ENCODE measurements at places on chromosomes 13 and 19.
A peak's percentile ranks its signal among the peaks of the same experiment; 100 is the strongest.

- DNase-seq, result no peak
Observed at GRCh38 chr13:48163061-48163460, 68.2 kb upstream of the MED4 start.

- DNase-seq, result peak; percentile 38
Observed at GRCh38 chr13:44191504-44192171, 182.0 kb upstream of the SERP2 start.

DNA sequence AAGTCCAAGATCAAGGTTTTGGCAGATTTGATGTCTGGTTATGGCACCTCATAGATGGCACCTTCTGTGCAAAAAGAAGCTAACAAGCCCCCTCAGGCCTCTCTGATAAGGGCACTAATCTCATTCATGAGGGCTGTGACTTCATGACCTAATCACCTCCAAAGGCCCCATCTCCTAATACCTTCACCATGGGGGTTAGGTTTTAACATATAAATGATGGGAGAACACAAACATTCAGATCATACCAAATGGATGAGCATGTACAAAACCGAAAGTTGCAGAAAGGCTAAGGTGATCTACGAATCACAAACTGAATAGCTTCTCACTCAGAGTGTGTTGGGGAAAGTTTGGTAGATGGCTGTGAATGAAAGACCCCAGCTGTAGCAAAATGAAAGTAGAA, 217.4 kb downstream of the TBC1D4 start:
- DNase-seq, result no peak

DNA sequence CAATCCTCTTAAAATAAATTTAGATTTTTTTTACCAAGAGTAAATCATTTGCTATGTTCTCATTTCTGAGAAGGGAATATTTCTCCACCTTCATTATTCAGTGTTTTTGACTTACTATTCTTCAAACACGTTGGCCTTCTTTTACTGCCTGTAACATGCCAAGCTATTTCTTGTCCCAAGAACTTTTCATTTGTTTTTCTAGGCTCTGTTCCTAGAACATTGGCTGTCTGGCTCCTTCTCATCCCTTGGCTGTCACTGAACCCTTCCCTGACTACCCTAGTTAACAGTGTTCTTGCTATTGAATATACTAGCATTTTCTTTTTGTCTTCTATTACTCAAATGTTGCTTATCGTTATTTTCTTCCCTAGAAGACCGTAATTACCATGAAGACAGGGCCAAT, 248.1 kb downstream of the ITGBL1 start:
- no peak for DNase-seq

GRCh38 chr13:30499338-30499737, 33.6 kb upstream of the HMGB1 start:
- DNase-seq, result no peak

GRCh38 chr19:28066161-28066560, 1146.8 kb downstream of the UQCRFS1 start:
- DNase-seq, result no peak

DNA sequence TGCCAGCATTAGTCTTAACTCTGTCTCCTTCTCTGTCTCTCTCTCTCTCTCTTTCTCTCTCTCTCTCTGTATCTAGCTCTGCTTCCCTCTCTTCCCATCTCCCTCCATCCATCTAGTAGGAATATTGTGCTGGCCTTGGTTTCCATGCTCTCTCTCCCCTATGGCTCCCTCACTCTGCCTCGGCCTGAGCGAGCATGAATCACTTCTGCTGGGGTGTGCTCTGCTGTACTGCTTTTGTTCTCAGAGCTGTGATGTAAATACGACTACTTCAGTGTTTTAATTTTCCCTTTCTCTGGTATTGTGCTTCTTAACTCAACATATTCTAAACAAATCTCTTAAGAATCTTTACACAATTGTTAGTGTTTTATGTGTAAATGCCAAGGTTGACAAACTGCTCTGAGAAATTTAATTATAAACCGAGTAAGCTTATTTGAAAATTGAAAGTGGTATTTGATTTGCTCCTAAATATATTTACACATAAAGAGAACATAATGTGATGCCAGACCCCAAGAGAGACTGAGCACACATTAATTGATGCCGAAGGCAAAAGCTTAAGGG, 211.5 kb upstream of the KL start:
- no peak for DNase-seq

DNA sequence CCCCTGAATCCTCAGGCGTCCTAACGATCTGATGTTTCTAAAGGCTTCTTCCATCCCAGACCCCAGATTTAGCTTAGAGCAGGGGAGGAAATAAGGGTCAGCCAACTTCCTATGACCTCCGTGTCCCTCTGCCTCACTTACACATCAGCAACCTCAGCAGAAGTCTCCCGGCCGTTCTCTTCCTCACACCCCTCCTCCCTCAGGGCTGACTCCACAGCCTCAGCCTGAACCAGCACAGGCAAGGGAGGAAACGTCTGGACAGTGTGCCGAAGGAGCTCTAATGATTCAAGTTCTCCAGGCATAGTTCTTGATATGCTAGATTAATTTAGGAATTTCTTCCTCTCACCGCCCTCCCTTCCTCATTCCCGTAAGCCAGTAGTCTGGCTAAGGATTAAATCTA, 121.4 kb downstream of the NUFIP1 start:
- no peak for DNase-seq

DNA sequence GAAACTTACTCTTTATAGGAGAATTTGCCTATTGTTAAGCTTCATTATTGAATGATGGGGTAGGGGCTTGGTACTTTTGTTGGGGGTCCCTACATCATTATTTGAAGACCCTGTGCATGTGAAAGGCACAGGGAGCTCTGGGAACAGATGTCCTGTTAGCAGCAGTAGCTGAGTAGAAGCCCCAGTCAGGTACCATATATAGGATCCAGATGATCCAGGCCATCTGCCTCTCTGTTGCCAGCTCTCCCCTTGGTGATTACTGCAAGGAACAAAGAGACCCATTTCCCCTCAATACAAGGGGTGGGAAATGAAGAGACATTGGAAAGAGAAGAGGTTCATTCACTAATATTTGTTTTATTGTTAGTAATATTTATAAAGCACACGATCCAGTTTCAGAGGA, 4.4 kb upstream of the MTMR6 start:
- DNase-seq, result no peak

- no peak for DNase-seq
Observed at GRCh38 chr13:50069261-50069660, 54.0 kb downstream of the KCNRG start.

GRCh38 chr19:5417495-5418436, 37.5 kb upstream of the ZNRF4 start:
- DNase-seq, result no peak

- DNase-seq, result peak; percentile 33
Observed at GRCh38 chr19:290372-291005, 714 bp downstream of the PLPP2 start.

- no peak for DNase-seq
Observed at GRCh38 chr19:55649268-55650125, 1.5 kb downstream of the CCDC106 start.

- DNase-seq, result peak; percentile 16
Observed at GRCh38 chr19:52188822-52189734, 774 bp upstream of the PPP2R1A start.

DNA sequence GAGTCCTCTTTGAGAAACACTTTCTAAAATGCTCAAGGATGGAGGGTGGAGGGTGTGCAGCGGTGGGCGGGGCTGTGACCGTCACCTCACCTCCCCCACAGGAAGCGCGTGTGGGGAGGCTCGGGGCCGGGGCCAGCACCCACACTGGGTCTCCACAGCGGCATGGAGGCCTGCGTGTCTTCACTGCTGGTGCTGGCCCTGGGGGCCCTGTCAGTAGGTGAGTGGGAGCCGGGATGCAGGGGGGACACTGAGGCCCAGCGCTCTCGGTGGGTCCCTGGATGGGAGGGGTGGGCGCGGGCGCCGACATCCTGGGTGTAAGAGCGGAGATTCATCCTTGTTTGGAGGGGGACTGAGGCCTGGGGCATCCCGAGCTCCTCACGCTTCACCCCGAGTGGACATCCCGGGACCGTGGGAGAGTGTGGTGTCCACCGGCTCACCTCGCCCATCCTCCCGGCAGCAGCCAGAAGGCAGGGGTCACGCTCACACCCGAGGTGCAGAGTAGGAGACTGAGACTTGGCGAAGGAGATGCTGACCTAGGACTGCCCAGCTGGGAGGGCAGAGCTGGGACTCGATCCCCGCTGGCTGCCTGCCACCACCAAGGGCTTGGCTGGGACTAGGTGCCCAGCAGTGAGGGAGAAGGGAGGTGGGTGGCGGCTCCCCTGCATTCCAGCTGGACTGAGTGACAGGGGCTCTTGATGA, at the start of gene GZMM:
Gene GZMM (plus strand): TSS at position 144 of the 699 bp plus-strand sequence. CDS start 19 bp downstream, at position 163.
- peak; percentile 78 for DNase-seq

- DNase-seq, result peak; percentile 76
Observed at GRCh38 chr19:36973021-36973843, 57.1 kb downstream of the ZNF568 start.

GRCh38 chr13:18998389-18998788, 183.2 kb downstream of the TUBA3C start:
- DNase-seq, result no peak

GRCh38 chr19:53707278-53707677, 75.5 kb downstream of the DPRX start:
- no peak for DNase-seq

DNA sequence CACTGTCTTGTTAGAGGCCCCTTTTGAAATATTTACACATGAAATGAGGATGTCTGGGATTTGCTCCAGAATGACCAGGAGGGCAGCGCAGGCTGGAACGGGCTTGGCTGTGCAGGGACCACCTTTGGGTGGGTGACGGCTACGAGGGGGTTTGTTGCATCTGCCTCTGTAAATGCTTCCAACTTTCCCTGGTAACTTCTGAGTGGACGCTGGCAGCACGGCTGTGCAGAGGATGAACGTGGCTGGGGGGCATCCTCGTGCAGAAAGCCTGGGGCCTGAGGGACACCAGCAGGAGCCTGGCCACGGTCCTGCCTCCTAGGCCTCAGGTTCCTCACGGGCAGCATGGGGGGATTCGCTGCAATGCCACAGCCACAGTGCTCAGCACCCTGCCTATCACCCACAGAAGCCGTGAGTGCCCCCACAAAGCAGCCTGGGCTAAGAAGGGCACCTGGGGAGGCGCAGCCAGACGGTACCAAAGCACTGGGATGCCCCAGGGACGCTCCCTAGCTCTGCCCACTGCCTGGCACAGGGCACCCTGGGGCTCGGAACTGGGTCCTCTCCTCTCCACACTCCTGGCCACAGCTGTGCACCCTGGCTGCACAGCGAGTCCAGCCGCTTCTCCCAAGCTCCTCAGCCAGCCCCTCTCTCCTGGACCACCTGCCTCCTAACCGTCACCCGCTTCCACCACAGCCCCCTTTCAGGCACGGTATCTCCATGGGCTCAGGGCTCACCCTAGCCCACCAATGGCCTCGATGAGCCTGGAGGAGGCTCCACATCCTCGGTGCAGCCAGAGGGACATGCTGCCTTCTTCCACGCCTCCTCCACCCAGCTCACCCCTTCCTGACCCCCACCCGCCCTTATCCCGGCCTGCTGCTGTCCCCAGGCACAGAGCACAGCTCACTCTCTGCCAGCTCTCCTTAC, 44.5 kb downstream of the MLLT1 start:
- DNase-seq, result no peak

GRCh38 chr19:38515896-38516295, 82.4 kb downstream of the RYR1 start:
- DNase-seq, result no peak

DNA sequence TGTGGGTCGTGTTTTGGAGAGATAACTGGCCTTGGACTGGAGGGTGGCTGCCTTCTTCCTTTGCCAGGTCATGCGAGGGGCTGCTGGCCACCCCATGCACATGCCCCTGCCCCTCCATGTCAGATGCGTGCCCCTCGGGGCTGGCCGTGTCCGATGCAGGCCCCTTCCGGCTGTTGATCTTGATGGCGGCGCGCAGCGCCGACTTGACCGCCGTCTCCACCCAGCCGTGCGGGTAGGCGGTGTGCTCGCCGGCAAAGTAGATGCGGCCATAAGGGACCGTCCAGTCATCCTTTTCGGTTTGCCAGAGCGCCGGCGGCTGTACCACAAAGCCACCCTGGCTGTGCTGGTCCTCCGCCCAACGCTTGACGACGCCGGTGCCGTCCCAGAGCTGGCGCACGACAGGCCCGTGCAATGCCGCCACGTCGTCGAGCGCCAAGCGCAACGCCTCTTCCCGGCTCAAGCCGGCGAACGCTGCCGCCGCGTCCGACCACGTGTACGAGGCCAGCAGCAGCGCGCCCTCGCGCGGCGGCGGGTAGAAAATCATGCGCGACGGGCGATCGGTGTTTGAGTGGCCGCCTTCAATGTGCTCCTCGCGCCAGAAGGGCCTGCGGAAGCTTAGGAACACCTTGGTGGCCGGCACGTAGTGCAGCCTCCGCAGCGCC, 6.9 kb downstream of the IL4I1 start:
- DNase-seq, result peak; percentile 77

Data from activated naive CD4-positive, alpha-beta T cell treated with anti-CD3 and anti-CD28 coated beads, Interleukin-2, amount 50 U/mL, for 16 hours (primary cell).